Fibroblast of skin of left quadriceps (primary cell): ENCODE measurements at places on chromosomes 6 and 20.

DNA sequence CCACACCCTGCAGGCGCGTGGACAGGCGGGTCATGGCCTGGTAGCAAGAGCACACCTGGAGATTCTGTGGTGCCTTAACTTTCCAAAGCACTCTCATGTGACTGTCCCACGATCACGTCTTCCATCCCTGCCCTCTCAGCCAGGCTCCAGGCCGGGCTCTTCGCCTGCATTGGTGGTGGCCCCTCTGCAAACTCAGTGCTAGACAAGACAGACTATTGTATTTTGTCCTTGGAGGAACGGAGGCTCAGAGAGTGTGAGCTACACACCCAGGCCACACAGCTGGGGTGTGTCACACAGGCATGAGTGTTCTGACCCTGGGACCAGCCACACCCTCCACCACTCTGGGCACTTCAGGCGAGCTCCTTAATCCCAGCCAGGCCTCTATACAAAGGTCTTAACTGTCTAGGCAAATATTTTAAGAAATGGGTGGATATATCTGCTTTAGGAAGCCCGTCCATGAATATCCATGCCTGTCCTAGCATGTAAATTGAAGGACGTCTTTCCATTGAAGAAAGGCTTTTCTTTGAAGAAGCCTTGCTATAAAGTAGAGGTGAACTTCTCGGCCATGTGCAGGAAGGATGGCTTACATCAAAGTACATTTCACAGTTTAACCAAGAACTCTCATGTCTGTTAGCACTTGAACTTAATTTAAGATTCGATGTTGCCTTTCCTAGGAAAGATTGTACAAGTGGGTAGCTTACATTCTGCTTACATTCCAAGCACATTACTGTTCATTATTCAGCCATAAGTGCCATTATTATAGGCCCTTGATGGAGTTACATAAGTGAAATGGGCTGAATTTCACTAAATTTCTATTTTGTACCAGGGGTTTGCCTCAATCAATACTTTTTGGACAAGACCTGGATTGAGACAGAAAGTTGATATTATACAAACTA, 263.9 kb downstream of the DLL1 start:
- no peak for DNase-seq

DNA sequence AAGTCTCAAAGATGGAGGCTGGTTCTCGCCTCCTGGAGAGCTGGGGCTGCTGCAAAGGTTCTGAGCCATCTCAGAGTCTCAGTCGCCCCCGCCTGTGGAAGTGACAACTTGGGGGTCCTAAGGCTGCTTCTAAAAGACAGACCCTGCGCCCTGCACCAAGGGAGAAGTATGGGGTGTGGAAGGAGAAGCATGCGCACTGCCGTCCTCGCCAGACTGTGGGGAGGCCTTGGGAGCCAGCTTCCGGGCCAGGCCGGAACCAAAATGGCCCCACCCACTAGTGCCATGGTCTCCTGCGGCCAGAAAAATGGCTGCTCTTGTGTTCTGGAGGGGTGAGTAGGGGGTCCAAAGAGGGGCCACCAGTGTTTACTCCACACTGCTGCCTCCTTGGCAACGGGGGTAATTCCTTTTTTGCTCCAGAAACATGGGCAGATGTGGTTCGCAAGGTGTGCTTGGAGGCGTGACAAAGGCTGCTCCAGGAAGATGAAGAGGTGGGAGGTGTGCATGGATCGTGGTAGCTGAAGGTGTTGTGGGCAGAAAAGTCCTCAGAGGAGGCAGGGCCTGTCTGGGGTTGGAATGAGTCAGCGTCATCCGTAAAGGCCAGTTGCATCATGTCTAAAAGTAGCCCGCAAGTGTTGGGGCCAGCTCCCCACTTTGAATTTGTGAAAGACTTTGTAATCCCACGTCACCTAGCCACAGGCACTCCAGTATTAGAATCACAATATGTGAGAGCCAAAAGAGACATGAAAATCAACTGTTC, 329.8 kb upstream of the SOX4 start:
- peak; percentile 8 for DNase-seq

DNA sequence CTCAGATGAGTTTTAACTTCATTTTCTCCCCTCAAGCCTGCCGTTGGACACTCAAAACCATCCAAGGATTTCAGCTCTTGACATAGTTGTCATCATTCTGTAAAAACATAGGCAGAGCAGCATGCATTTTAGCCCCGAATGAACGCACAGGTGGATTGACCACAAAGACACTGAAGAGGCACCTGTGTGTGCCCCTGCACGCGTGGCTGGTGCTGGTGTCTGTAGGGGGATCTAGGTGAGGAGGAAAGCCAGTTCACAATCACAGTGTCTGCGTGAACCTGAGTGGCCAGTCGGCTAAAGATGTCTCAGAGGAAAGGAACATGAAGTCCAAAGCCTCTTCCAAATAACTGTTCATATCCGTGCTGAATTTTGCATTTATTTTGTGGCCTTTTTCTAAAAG, 309.2 kb downstream of the QKI start:
- no peak for DNase-seq

- DNase-seq, result no peak
Observed at GRCh38 chr6:138817799-138818198, 21.9 kb downstream of the ECT2L start.

GRCh38 chr6:52503323-52503747, 73.5 kb downstream of the TRAM2 start:
- no peak for DNase-seq

DNA sequence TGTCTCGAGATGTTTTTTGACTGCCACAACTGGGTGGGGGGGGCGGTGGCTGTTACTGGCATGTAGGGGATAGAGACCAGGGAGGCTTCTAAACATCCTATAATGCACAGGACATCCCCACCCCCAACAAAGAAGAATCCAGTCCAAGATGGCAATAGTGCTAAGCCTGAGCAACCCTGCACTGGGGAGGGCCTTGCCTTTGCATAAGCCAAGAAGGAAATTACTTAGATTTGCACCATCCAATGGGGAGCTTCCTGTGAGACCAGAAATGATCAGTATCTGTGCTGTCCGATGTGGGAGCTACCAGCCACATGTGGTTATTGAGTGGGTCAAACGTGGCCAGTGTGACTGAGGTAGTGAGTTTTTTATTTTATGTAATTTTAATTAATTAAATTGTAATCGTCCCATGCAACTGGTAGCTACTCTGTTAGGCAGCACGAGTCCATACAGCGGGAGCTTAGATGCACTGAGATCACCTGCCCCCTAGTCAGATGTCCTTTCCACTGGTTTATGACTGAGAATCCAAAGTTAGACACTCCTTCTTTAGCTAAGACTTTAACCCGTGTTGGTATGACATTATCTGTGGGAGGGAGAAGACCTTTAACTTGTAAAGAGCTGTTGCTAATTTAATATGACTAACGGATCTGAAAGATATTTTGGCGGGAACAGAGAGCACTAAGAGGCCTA, 97.4 kb upstream of the NEDD9 start:
- no peak for DNase-seq

DNA sequence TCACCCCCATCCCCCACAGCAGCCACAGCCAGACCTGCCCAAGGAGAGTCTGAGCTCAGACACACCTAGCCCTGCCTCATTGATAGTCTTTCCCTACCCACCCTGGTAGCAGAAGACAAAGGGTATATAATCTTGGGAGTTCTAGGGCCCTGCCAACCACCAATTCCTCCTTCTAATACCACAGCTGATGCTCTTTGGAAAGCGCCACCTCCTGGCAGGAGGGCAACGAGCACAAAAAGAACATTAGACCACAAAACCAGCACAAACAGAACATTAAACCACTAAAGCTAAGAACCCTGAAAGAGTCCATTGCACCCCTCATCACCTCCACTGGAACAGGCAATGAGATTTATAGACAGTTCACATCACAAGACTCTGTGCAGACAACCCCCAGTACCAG, 195.8 kb upstream of the FUT9 start:
- DNase-seq, result no peak

GRCh38 chr6:20583444-20583800, 49.2 kb downstream of the CDKAL1 start:
- DNase-seq, result no peak

- no peak for DNase-seq
Observed at GRCh38 chr20:64154590-64155257, 9.5 kb upstream of the MYT1 start.

- no peak for DNase-seq
Observed at GRCh38 chr20:13102237-13102636, 93.5 kb downstream of the SPTLC3 start.

DNA sequence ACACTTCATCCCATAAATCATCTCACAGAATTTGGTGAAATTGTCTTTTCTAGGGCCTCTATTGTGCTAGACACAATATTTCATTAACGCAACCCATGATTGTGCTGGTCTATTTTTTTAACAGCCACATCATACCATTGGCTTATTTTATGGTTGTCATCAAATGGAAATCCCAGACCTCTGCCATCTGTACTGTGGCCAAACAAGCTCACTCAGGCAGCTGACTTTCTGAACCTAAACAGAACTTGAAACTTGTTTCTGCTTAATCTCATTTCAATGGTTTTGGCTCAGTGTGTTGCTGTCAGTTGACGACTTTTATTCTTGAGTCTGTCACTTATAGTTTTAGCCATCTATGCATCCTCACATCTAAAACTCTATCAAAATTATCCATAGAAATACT, 111.8 kb downstream of the HAO1 start:
- DNase-seq, result no peak

- DNase-seq, result no peak
Observed at GRCh38 chr20:47757145-47758035, 27.9 kb downstream of the SULF2 start.

- no peak for DNase-seq
Observed at GRCh38 chr6:135179372-135179771, 1.7 kb upstream of the MYB start.

- no peak for DNase-seq
Observed at GRCh38 chr6:27224729-27225128, 22.8 kb upstream of the PRSS16 start.
